ENCODE measurements at places on chromosomes 16 and 17. TPM values are rescaled to one million over a fixed set of nuclear protein-coding genes. Genes with fewer than 3 reads are reported as not detected.

- no peak for DNase-seq
Observed at GRCh38 chr17:56598466-56598865, 5.0 kb downstream of the NOG start.

Gene GUCY2D
- total RNA-seq: under 0.01 TPM

DNA sequence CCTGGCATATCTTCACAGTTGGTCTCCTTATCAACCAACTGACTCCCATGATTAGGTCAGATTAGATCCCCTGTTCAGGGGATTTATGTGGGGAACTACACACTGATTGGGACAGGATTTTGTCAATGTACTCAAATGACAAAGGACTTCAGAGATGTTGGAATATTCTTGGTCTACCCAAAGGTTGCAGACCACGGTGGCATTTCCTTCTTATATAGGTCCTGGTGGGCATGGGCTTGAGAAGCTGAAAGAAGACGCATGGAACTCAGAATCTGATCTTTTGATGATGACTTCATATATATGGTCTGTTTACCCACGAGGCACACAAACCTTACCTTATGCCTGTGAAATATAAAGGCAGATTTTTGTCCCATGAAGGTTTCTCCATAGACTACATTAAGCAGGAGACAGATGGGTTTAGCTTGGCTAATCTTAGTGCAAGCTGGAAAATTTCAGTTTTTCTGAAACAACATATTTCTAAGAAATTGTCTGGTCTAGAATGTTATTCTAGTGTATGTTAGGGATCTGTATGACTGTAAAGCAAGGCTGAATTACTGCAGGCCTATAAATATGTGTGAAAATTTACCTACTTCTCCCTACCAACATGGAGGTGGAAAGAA lies 33.5 kb downstream of the HLF start:
- no peak for DNase-seq

- peak; percentile 92 for DNase-seq
Observed at GRCh38 chr16:71360378-71360777, 1.9 kb downstream of the CALB2 start.

Gene PITPNM3
- 0.64 TPM for total RNA-seq

DNA sequence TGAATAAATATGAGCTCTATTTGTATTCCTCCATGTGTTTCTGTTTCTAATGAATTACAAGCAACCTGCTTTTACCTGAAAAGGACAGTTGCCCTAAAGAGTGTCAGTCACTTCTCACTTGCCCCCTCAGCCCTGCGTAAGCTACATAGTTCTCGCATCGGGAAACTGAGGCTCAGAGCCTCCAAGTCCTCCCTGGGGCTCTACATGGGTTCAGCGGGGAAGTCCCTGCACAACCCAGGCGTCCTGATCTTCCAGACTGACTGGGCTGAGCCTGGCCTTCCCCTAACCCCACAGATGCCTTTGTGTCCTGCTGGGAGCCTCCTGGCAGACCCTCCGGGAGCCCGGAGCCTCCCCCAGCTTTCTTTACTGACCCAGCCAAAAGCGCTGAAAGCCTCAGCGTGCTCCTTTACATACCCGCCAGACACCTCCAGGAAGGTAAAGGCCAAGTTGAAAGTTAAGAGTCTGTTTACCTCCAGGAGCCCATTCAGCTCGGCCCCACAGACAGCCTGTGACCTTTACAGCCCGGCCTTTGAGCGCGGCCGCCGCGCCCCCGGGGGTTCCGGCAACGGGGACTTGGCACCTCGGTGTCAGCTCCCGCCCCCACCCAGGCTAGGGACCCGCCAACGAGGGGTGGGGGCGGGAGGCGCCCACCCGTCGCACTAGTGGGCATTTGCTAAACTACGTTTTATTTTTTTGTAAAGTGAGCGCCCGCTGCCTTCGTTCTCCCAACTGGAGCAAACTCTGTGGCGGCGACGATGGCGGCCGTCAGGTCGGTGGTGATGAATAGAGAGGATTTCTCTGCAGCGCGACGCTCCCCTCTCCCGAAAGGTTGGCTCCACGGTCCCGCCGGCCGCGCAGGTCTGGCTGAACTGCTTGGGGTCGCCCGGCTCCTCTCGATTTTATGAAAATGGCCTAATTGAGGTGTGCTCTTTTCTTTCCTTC lies 4.4 kb upstream of the HOXB13 start:
- DNase-seq: no peak

Gene DNAH9
- total RNA-seq: not detected

- DNase-seq: no peak
Observed at GRCh38 chr17:82301916-82302567, 15.4 kb downstream of the CD7 start.

Gene SEZ6L2
- total RNA-seq: 4.7 TPM

GRCh38 chr16:7644176-7644575 lies 311.5 kb downstream of the RBFOX1 start:
- DNase-seq: no peak

DNA sequence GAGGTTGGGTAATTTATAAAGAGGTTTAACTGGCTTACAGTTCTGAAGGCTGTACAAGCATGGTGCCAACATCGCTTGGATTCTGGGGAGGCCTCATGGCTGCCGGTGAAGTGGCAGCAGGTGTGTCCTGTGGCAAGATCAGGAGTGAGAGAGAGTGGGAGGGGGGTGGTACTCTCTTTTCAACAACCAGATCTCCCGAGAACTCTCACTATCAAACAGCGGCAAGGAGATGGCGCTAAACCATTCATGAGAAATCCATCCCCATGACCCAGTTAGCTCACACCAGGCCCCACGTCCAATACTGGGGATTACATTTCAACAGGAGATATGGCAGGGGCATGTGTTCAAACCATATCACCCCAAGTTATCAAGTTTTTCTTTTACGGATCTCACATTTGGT lies 44.0 kb upstream of the CBX4 start:
- no peak for DNase-seq

GRCh38 chr16:66539623-66540469 lies 10.1 kb downstream of the TK2 start:
- DNase-seq: no peak

DNA sequence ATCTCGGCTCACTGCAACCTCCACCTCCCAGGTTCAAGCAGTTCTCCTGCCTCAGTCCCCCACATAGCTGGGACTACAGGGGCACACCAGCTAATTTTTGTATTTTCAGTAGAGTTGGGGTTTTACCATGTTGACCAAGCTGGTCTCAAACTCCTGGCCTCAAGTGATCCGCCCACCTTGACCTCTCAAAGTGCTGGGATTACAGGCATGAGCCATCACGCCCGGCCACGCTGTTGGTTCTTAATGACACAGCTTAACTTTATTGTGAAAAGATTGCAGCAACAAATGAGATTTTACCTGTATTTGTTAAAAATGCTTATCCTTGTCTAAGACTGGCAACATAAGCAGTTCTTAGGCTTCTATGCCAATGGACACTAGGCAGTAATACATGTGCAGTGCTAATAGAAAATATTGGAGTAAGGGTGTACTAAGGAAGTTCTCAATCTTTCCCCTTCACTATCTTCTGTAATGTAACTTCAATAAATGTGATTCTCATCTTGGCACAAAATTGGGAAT lies 2.9 kb downstream of the UBB start:
- no peak for DNase-seq

Gene MARVELD3
- total RNA-seq: under 0.01 TPM

- no peak for DNase-seq
Observed at GRCh38 chr16:77085981-77086380, 105.0 kb upstream of the MON1B start.

DNA sequence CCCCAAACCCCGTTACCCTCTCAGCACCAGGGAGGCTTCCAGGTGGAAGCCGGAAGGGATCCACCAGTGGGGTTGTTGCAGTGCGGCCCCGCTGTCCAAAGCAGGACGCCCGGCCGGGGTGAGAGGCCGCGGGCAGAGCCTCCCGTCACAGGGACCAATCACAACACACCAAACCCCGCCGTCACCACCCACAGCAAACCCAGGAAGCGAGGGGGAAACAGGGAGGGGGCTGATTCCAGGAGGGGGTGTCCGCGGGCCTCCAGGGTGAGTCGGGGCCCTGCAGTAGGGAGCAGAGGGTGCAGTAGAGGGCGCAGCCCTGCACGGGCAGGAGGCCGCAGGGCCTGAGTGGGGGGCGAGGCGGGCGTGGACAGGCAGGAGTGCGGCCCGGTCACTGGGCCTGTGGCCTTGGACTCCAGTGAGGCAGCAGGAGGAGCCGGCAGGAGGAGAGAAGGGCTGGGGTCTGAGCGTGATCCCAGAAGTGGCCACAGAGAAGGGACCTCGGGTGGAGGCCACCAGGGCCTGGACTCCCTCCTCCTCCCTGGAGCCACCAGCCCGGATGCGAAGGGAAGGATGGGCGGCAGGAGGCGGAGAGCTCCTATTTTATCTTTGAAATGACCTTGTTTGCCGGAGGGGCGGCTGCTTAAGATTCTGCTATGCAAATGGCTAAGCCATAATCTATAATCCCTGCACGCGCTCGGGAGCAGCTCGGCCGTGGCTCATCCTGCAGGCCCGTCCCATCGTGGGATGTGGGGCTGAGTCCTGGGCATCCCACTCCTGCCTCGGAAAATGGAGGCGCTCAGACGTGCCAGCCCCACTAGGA lies 41.5 kb downstream of the ZFPM1 start:
- no peak for DNase-seq

Gene DNASE1L2
- total RNA-seq: 0.64 TPM

Gene FOXN1
- total RNA-seq: not detected

- no peak for DNase-seq
Observed at GRCh38 chr17:16007439-16007838, 7.8 kb downstream of the TTC19 start.

DNA sequence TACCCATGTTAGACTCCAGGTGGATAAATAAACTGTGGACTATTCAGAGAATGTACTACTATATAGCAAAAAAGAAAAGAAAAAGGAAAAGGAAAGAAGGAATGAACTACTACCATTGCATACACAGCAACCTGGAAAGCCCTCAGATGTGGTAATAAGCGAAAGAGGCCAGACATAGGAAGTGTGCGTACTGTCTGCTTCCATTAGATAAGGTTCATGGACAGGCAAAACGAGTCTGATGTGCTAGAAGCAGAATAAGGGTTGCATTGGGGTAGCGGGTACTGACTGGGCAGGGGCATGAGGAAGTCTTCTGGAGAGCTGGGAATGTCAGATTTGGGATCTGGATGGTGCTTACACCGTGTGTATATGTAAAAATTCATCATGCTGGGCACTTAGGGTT lies 21.8 kb downstream of the CLEC16A start:
- DNase-seq: no peak

- DNase-seq: peak; percentile 61
Observed at GRCh38 chr16:75296606-75297005, 45.2 kb upstream of the BCAR1 start.

DNA sequence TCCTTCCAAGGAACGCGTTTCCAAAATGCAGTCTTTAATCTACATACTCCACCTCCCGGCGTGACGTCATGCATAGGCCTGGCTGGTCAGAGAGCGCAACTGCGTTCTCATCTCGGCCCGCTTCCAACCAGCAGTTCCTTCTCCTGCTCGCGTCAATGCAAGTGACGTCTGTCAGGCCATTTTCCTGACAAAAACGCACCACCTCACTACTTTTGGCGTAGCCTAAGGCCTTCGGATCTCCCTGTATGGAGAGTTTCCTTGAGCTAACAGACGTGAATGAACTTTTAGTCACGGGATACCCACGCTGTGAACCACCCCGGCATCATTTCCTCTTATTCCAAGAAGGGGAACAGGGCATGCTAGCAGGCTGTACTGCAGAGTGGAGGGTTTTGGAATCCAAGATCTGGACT lies 25.0 kb downstream of the TEX14 start:
- peak; percentile 73 for DNase-seq

Gene C1QTNF8
- total RNA-seq: not detected

DNA sequence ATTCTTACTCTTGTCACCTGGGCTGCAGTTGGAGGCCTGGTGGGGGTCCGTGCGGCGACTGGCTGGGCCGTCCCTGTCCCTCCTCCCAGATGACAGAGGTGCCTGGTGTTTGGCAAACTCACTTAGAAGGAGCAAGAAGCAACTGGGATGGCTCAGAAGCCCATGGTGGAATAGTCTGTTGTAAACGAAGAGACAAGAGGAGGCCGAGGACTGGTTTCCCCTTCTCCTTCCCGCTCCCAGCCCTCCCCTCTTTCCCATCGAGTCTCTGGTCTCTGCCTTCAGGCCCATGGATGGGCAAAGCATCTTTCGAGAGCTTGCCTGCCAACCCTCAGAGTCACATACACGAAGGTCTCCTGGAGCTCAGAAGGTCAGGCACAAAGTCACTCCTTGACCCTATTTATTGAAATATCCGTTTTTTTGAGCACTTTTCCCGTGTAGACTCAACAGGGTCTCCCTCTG lies 364.4 kb downstream of the SEC14L1 start:
- no peak for DNase-seq

GRCh38 chr17:60959011-60959410 lies 281.4 kb downstream of the BCAS3 start:
- peak; percentile 68 for DNase-seq

DNA sequence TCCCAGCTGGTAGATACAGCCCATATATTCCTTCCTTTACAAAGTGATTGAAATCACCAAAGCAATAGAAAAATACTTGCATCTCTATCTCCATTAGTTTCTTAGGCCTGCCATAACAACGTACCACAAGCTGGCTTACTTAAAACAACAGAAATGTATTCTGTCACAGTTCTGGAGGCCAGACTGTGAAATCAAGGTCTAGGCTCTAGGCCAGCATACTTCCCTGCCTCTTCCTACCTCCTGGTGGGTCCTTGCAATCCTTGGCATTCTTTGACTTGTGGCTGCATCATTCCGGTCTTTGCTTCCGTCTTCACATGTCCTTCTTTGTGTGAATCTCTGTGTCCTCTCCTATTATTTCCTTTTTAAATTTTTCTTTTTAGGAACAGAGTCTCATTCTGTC lies 62.5 kb downstream of the ERCC4 start:
- no peak for DNase-seq

DNA sequence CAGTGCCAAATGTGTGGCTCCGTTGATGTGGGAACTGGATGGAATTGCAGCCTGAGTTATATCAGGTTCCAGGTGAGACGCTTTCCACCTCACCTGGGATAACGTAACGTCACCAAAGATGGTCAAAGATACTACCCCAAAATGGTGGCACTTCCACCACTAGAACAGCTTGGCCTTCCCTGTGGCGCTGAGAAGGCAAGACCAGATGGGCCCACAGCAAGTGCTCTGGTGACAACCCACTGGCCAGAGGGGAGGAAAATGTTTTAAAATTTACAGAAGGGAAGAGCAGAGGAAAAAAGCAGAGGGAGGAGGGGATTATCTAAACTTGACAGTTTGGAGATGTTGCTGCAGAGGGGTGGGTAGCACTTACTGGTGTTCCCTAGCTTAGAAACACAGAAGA lies 7.5 kb upstream of the ITGA2B start:
- DNase-seq: no peak

Gene TMEM98
- total RNA-seq: 128 TPM

DNA sequence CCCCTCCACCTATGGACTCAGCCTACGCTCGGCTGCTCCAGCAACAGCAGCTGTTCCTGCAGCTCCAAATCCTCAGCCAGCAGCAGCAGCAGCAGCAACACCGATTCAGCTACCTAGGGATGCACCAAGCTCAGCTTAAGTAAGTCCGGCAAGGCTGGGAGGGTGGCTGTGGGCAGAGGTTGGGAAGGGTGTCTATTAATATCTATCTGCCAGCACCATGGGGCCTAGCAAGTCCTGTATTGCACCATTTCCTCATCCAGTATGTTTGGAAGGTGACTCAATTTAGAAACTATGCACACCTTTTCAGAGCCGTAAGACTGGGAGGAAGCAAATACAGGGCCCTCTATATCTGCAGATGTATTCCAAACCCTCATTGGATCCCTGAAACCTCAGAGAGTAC lies 45.0 kb upstream of the ARHGAP44 start:
- DNase-seq: no peak

Gene PYDC1
- total RNA-seq: not detected

Gene CNGB1
- not detected for total RNA-seq

- peak; percentile 31 for DNase-seq
Observed at GRCh38 chr16:87575027-87575804, 27.1 kb upstream of the JPH3 start.

- no peak for DNase-seq
Observed at GRCh38 chr17:63001689-63002394, 35.8 kb downstream of the TANC2 start.

Gene EMP2
- total RNA-seq: 13.0 TPM

Measured in fibroblast of villous mesenchyme (primary cell).